ENCODE measurements at places on chromosomes 3 and 15. TPM values are rescaled to one million over a fixed set of nuclear protein-coding genes. Genes with fewer than 3 reads are reported as not detected.
A peak's percentile ranks its signal among the peaks of the same experiment; 100 is the strongest.

DNA sequence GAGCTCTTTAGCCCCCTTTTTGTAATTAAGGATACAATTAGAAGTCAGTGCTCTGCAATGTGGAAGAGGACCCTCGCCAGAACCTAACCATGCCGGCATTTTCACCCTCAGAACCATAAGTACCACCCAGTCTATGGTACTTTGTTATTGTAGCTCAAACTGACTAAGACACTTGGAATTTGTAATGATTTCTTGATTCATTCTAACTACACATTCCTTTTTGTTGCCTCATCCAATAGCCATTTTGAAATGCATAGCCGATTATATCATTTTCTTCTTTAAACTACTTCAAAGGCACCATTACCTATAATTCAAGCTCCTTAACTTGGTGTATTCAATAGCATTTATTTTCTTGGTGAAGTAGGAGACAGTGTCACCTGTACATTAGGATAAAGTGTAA lies 61.4 kb downstream of the GLB1 start:
- no peak for DNase-seq

GRCh38 chr3:186694288-186695032 lies 22.7 kb upstream of the KNG1 start:
- DNase-seq, result no peak

- DNase-seq, result peak; percentile 49
Observed at GRCh38 chr3:114178770-114179368, at the start of gene DRD3. TSS of gene DRD3 (minus strand) at chr3:114179052. CDS start at chr3:114171992, 7,060 bp downstream.

ST8SIA2 gene
- total RNA-seq, result 0.13 TPM

DNA sequence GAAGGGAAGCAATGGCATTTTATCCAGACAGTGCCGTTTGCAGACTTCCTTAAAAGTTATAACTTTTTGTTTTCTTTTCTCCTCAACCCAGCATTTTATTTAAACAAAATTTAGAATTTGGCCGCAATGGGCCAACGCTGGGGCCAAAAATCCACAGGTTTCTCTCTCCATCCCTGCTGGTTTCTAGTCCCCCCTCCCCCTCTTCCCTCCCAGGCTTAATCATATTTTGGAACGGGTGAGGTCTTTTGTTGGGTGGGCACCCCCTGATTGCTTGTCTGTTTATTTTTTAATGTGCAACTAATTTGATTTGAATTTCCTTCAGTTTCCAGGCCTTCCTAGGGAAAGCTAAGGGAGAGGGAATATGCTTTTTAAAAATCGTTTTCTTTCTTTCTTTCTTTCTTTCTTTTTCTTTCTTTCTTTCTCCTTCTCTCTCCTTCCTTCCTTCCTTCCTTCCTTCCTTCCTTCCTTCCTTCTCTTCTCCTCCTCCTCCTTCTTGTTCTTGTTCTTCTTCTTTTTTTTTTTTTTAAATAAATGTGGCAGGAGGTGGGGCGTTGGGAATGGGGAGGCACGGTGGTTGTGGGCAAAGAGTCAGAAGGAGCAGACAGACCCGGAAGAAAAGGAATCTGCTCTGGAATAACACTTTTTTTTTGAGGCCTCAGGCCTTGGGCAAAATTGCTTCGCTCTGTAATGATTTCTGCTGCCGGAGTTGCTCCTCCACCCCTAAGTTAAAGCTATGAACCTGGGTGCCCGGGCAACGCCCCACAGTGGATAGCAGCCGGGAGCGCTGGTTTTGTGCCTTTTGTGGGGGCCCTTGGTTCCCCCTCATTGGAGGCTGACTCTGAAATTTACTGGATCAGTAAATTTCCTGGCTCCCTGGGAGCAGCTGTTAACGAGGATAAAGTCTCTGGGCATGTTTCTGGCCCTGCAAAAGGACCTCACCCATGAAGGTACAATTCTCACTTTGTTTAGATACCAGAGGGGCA lies 1.9 kb downstream of the FNDC3B start:
- peak; percentile 44 for DNase-seq

FBN1 gene
- total RNA-seq, result 72.1 TPM

ASB14 gene
- not detected for total RNA-seq

SIDT1 gene
- total RNA-seq, result not detected

DNA sequence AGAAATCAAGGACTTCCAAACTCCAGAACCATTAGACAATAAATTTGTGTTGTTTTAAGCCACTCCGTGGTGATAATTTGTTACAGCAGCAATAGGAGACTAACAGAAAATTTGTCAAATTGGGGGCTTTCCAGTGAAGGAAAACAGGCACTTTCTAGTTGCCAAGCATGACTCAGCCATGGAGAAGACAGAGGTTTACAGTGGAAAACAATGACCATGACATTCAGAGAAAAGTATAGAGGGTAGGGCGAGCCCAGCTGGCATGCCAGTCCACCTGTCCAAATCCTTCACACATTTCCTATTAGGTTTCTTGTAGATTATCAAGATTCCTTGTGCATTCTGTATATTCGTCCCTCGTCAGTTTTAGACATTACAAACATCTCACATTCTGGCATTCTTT lies 24.9 kb downstream of the SLCO2A1 start:
- no peak for DNase-seq

C3orf80 gene
- total RNA-seq, result not detected

- DNase-seq, result no peak
Observed at GRCh38 chr3:35743218-35743617, 103.9 kb downstream of the ARPP21 start.

- no peak for DNase-seq
Observed at GRCh38 chr15:73607405-73607804, 25.8 kb downstream of the NPTN start.

BNC1 gene
- total RNA-seq, result 1.0 TPM

- DNase-seq, result no peak
Observed at GRCh38 chr15:101647251-101647650, 4.9 kb downstream of the TM2D3 start.

DNA sequence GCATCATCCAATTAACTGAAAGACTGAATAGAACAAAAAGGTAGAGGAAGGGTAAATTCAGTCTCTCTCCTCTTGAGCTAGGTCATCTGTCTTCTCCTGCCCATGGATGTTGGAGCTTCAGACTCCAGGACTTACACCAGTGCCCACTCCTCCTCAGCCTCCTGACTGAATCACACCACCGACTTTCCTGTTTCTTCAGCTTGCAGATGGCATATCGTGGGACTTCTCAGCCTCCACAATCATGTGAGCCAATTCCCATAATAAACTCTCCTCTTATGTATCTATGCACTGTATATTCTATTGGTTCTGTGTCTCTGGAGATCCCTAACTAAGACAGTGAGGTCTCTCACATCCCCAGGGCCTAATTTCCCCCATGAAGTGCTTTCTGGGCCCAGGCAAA lies 140.4 kb downstream of the CD47 start:
- no peak for DNase-seq

DNA sequence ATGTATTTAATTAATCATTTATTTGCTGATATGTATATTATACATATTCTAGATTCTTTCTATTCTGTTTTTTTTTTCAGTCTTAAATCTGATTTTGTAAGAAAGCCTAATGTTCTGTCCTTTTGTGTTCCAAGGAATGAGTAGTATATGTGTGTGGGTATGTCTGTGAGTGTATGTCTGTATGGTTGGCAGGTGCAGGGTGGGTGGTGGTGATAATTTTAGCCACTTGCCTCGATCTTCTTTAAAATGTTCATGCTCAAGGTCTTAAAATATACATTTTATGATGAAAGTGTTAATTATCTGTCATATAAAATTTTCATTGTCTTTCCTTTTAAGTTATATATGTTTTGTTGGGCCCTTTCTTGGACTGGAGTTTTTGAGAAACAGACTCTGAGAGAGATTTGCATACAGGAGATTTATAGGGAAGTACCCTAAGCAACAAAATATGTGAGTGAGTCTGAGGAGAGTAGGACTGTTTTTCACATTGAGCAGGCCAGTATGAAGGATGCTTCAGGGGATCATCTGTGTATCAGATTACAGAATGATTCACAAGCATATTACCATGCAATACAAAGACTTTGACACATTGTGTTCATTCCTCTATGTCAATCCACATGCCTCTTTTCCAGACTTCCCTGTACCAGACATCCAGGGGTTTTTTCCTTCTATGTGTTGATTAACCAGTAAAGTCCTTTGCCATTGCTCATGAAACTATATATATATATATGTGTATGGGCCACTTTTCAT lies 211.0 kb upstream of the DPPA4 start:
- no peak for DNase-seq

TMEM40 gene
- total RNA-seq, result not detected

DNA sequence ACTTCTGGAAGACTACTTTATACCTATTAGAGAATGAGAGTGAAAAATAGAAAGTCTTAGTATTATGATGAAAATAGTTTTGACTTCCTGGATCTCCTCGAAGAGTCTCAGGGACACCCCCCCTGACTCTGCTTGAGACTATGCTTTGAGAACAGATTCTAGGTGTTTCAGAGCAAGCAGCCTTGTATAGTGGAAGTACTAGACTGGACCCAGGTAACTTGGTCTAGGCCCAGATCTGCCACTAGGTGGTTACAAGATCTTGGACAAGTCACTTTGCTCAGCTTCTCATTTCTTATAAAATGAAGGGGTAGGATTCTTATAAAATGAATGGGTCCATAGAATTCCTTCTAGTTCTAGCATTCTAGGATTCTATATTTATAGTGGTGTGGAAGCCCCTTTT lies 9.1 kb downstream of the ABHD5 start:
- no peak for DNase-seq

DNA sequence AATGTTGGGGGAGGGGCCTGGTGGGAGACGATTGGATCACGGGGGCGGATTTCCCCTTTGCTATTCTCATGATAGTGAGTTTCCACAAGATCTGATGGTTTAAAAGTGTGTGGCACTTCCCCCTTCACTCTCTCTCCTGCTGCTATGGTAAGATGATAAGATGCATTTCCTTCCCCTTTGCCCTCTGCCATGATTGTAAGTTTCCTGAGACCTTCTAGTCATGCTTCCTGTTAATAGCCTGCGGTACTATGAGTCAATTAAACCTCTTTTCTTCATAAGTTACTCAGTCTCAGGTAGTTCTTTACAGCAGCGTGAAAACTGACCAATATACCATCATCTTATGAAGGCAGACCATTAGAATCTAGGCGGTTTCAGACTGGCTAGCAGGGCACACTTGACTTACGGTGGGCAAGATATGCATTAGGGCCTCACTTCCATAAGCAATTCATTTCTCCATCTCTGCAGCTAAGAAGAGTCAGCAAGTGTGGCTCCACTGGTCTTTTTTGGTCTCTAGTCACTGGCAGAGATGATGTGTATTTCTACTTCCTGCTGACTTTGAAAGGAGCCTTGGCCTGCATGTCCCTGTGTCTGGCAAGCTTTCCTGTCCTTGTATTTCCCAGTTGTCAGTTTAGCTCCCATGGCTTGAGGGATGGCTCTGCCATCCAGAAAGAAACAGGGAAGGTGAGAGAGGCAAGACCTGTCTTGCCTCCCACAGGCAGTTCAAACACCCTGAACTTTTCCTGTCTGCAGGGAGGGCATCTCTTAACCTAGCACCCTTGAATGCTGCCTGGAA lies 109.0 kb upstream of the ADAMTS9 start:
- peak; percentile 9 for DNase-seq

SLC2A2 gene
- total RNA-seq, result not detected

DNA sequence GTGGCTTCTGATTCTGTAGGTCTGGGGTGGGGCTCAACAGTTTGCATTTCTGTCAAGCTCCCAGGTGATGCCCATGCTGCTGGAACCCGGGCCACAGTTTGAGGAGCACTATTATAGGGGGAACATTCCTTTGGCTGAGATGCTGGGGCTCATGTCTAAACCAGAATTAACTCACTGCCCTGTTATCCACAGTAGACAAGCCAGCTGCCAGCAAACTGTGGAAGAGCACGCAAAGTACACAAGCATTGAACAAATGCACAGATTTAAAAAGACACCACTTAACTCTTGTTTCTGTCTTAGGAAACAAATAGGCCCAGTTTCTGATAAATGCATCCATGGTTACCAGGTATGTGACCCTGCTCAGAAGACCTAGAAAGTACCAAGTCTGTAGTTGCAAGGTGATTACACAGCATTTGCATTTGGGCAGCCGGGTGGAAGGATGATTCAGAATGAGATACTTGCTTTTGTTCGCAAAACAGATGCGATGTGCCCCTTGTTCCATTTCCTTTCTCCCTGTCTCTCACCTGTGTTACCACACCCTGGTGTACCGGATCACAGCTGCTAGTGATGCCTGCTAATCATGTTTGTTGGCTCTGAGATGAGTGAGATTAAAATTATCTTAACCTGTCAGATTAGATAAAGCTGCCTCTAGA lies 12.4 kb downstream of the GYG1 start:
- no peak for DNase-seq

FHIT gene
- total RNA-seq, result 2.0 TPM

GRCh38 chr3:185361920-185362319 lies 1.0 kb upstream of the MAP3K13 start:
- DNase-seq, result no peak

- DNase-seq, result no peak
Observed at GRCh38 chr3:142213298-142213697, 12.1 kb downstream of the GK5 start.

DPPA2 gene
- total RNA-seq, result not detected

DNA sequence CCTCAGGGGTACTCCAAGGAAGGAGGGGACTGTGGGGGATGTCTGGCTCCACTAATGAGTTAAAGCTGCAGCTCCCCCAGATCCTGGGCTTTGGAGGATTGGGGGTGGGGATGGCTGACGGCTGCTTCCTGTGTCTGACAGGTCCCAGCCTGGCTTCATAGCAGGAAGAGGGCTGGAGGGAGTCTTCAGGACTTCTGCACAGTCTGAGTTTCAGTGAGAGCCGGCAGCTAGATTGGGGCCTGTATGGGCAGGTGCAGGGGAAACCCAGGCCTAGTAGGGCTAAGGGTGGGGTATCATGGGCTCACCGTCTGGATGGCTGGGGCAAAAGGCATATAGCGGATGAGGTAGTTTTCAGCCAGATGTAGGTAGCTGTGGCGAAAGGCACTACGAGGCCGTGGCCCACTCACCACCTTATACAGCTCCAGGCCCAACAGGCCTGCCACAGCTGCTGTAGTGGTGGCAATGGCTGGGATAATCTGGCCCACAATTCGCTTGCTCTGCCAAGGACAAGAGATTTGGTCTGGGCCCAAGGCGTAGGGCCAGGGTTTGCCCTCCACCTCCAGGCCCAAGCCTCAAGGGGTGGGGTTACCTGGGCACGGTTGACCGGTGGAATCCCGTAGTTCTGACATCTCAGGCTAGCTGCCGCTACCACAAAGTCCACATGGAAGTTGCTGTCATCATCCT lies 4.5 kb downstream of the INKA1 start:
- DNase-seq, result peak; percentile 25

TAGLN3 gene
- total RNA-seq, result not detected

GRCh38 chr3:123421353-123422174 lies 27.3 kb downstream of the ADCY5 start:
- DNase-seq, result no peak

GRCh38 chr3:101676216-101676764 lies 642 bp downstream of the ZBTB11 start:
- DNase-seq, result peak; percentile 71

C3orf49 gene
- not detected for total RNA-seq

GRCh38 chr3:135788146-135788545 lies 177.4 kb upstream of the PPP2R3A start:
- no peak for DNase-seq

AAGAB gene
- total RNA-seq, result 38.5 TPM

DNA sequence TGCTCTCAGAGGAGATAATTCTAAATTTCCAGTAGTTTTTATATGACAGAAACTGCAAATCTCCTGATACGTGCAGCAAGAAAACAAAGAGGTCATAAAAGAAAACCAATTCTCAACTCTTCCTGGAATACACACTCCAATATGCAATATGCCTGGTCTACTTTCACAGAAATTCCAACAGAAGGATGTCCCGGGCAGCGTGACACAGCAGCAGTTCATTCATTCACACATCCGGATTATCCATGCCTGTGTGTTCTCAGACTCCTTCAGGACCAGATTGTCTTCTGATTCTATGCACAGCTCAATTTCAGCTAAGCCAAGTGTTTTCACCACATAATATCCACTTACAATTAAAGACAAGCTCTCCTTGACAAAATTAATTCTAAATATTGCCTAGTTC lies 64.3 kb downstream of the FBN1 start:
- DNase-seq, result no peak

GTPBP8 gene
- 26.4 TPM for total RNA-seq

Measured in dermis microvascular lymphatic vessel endothelial cell (primary cell).